ENCODE measurements at places on chromosomes 1 and 21. TPM values are rescaled to one million over a fixed set of nuclear protein-coding genes. Genes with fewer than 3 reads are reported as not detected.

The COP1 gene
- total RNA-seq, result 47.2 TPM

GRCh38 chr1:50724626-50725286 lies 235.3 kb downstream of the FAF1 start:
- no peak overlapping the region for H3K4me3 ChIP-seq
- H3K4me1 ChIP-seq, result peaks cover 24% of the 10 kb centered on the region
- no peaks in the 10 kb centered on the region for H3K27me3 ChIP-seq
- H3K36me3 ChIP-seq, result peaks cover 17% of the 10 kb centered on the region
- DNase-seq, result no peak

The CDCA8 gene
- 91.2 TPM for total RNA-seq

DNA sequence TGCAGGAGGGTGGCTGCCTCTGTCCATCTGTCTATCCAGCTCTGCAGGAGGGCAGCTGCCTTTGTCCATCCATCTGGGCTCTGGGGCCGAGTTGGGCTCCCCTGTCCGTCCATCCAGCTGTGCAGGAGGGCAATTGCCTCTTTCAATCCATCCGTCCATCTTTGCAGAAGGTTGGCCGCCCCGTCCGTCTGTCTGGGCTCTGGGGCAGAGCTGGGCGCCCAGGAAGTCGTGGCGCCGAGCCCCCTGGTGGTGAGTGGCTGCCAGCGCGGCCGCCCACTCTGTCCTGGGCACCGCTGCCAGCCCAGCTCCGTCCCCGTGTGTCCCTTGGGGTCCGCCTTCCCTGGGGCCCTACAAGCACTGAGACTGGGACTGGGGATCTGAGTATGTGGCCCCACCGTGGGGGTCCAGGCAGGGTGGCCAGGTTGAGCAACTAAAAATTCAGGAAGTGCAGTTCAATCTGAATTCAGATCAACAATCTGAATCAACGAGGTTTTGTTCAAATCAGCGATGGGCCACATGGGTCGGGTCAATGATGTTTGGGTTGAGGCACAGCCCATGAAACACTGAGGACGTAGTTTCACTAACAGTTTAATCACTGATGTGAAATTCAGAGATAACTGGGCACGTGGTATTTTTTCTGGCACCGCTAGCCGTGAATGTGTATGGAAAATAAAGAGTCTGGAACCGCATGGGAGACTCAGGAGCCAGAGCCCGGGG lies 99.1 kb upstream of the ACTRT2 start:
- DNase-seq, result peak; percentile 15
- no peak overlapping the region for H3K27ac ChIP-seq
- H3K4me3 ChIP-seq, result no peak overlapping the region

The CD55 gene
- total RNA-seq, result 117 TPM

DNA sequence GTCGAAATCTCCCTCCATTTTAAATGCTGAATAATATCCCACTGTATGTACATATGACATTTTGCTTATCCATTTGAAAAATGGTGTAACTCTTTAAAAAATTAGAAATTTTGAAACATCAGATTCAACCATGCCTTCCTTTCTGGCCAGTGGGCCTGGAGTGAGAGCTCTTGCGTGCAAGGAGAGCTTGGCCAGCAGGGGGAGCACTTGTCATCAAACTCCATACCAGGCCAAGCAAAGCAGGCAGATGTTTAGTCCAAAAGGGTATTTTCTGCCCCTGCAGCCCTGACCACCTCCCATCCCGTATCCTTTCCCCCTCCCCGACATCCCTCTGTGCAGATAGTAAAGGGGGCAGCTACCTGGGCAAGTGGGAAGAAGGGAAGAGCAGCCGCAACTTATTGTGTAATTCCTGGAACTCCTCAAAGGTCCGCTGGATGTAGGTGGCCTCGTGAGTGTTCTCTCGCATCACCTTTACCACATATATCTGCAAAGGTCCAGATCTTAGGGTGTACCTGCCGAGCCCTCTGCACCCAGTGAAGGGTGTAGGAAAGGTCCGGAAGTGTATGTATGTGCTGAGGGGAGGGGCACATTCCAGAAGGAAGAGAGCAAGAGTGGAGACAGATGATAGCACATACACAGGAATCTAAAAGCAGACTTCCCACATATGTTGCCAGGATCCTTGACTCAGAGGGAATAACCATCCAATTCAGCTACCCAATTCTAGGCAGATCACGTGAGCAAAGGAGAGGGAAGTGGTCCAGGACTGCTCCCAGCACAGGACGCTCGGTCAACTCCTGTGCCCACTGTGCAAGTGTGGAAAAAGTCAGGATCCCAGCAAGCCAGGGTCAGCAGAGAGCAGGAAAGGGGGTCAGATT lies 19.9 kb upstream of the PPP1R15B start:
- no peak overlapping the region for H3K27ac ChIP-seq
- no peaks in the 10 kb centered on the region for H3K4me1 ChIP-seq

DNA sequence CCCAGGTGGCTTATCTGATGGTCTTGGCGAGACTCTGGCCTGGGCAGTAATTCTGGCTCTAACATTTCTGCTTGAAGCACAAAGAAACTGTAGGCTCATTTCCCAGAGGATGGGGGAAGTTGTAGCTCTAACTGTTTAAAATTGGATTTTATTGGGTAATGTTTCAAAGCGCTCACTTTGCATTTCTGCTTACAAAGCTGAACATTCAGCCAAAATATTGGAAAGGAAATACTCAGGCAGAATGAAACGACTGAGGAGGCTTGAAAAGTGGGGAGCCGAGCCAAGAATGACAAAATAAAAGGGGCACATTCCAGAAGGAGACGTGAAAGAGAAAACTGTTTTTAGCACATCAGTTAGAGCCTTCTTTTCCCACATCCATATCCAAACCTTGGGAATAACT lies 202.6 kb downstream of the GRIK1 start:
- H3K4me1 ChIP-seq, result no peaks in the 10 kb centered on the region
- DNase-seq, result no peak
- no peaks in the 10 kb centered on the region for H3K36me3 ChIP-seq
- H3K27me3 ChIP-seq, result peaks cover 4% of the 10 kb centered on the region
- H3K4me3 ChIP-seq, result no peak overlapping the region
- H3K27ac ChIP-seq, result no peak overlapping the region

GRCh38 chr1:7422966-7423365 lies 348.1 kb upstream of the VAMP3 start:
- H3K4me1 ChIP-seq, result no peaks in the 10 kb centered on the region
- no peaks in the 10 kb centered on the region for H3K36me3 ChIP-seq
- no peaks in the 10 kb centered on the region for H3K27me3 ChIP-seq

- H3K4me1 ChIP-seq, result no peaks in the 10 kb centered on the region
- H3K27ac ChIP-seq, result no peak overlapping the region
- H3K27me3 ChIP-seq, result no peaks in the 10 kb centered on the region
- H3K36me3 ChIP-seq, result no peaks in the 10 kb centered on the region
Measured at GRCh38 chr1:56508523-56508983, 70.8 kb downstream of the PLPP3 start.

The OR2T33 gene
- not detected for total RNA-seq

The IL12RB2 gene
- total RNA-seq, result 29.3 TPM

- peaks cover 22% of the 10 kb centered on the region for H3K4me1 ChIP-seq
- H3K27me3 ChIP-seq, result peaks cover 31% of the 10 kb centered on the region
- peak overlapping the region; percentile 87 for H3K27ac ChIP-seq
Measured at GRCh38 chr1:40860706-40861223, 1.4 kb downstream of the CITED4 start.

The ARMH1 gene
- total RNA-seq, result 47.4 TPM

The SLC22A15 gene
- total RNA-seq, result 0.20 TPM

The ZBTB17 gene
- 34.8 TPM for total RNA-seq

The BARHL2 gene
- not detected for total RNA-seq

The TTC34 gene
- total RNA-seq, result 1.6 TPM

The HSD3B1 gene
- total RNA-seq, result not detected

The LY9 gene
- 49.0 TPM for total RNA-seq

The MEX3A gene
- 0.05 TPM for total RNA-seq

The OR6N2 gene
- not detected for total RNA-seq

DNA sequence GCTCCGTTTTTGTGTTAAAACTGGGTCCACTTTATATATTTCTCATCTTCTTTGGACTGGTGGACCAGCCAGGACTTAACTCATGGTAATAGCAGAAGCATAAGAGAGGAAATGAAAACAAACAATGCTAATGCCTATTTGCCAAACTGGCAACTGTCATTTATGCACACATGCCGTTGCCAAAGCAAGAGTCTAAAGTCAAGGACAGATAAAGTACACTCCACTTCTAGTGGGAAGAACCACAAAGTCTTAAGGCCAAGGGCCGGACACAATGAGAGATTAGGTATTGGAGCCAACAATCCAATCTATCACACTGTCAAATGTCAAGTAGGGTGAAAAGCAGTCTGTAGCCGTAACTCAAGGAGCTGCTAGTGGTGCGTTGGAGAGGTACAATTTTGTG lies 157.7 kb downstream of the LYPLAL1 start:
- DNase-seq, result no peak
- no peak overlapping the region for H3K27ac ChIP-seq
- H3K36me3 ChIP-seq, result no peaks in the 10 kb centered on the region
- no peak overlapping the region for H3K4me3 ChIP-seq
- peaks cover 5% of the 10 kb centered on the region for H3K27me3 ChIP-seq

DNA sequence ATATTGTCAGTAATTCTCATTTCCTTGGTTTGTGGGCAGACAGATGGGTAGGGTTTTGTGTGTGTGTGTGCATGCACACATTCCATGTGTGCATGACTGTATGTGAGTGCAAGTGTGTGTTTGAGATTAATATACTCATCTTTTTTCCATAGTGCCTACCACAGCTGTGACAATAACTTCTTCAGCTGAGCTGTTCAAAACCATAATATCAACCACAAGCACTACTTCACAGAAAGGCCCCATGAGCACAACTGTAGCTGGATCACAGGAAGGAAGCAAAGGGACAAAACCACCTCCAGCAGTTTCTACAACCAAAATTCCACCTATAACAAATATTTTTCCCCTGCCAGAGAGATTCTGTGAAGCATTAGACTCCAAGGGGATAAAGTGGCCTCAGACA lies 149.3 kb downstream of the ADGRL2 start:
- H3K27me3 ChIP-seq, result no peaks in the 10 kb centered on the region
- no peak overlapping the region for H3K27ac ChIP-seq
- no peak for DNase-seq
- H3K4me1 ChIP-seq, result no peaks in the 10 kb centered on the region
- no peak overlapping the region for H3K4me3 ChIP-seq
- H3K36me3 ChIP-seq, result no peaks in the 10 kb centered on the region

GRCh38 chr1:59364037-59364436 lies 67.1 kb downstream of the FGGY start:
- H3K4me3 ChIP-seq, result no peak overlapping the region
- no peaks in the 10 kb centered on the region for H3K27me3 ChIP-seq
- no peak overlapping the region for H3K27ac ChIP-seq
- no peaks in the 10 kb centered on the region for H3K36me3 ChIP-seq

The ECM1 gene
- total RNA-seq, result 1.2 TPM

DNA sequence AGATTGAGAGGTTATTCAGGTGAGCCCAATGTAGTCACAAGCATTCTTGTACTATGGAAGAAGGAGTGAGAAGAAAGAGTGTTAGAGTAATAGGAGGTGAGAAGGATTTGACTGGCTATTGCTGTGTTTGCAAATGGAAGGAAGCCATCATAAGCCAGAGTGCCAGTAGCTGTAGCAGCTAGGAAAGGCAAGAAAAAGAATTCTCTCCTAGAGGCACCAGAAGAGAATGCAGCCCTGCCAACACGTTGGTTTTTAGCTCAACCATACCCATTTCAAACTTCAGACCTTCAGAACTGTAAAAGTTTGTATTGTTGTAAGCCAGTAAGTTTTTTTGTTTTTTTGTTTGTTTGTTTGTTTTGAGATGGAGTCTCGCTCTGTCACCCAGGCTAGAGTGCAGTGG lies 8.9 kb upstream of the IL12RB2 start:
- DNase-seq, result no peak
- H3K4me3 ChIP-seq, result no peak overlapping the region

DNA sequence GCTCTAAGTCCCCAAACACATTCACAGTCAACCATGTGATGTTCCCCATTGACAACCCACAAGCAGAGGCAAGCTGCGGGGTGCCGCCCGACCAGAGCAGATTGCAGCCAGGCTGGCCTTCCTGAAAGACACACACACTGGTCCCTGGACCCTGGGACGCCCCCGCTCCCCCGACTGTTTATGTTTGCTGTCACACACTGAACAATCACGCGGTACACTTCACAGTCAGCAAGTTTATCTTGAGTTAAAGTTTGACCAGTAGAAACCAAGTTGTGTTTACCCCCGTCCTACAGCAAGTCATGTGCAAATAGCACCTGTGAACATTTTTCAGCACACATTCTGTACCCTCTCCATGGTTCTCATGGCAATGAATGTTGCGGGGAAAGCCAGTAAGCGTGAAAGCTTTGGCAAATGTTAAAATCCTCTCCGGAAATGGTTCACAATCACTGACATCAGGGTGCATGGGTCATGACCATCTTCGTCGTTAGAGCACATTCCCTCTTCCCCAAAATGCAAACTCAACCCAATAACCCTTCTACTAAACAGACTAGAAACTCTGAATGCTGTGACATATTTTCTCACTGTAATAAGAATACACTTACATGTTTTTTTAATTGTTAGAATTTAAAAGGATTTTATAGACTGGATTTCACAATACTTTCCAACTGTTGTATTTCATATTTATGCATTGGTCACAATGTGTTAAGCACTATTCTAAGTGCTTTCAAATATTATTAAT lies 33.3 kb upstream of the IRF2BP2 start:
- peaks cover 2% of the 10 kb centered on the region for H3K4me1 ChIP-seq
- no peak overlapping the region for H3K27ac ChIP-seq
- no peak overlapping the region for H3K4me3 ChIP-seq
- peaks cover 5% of the 10 kb centered on the region for H3K36me3 ChIP-seq

DNA sequence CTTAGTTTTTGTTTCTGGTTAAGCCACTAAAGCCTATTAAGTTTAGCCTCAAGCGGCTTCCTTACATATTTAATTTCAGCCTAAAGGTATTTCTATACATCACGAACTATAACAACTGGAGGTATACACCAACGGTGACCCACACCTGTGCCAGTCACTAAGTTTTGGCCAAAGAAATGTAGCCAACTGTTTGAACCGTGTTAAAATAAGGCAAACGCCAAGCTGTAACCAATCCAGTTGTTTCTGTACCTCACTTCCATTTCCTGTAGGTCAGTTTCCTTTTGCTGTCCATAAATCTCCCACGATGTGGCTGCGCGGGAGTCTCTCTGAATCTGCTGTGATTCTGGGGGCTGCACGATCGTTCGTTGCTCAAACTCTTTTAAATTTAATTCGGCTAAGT lies 5.6 kb upstream of the ERO1B start:
- peaks cover 28% of the 10 kb centered on the region for H3K4me1 ChIP-seq
- H3K36me3 ChIP-seq, result no peaks in the 10 kb centered on the region
- no peak overlapping the region for H3K4me3 ChIP-seq
- H3K27me3 ChIP-seq, result no peaks in the 10 kb centered on the region
- DNase-seq, result no peak
- no peak overlapping the region for H3K27ac ChIP-seq

DNA sequence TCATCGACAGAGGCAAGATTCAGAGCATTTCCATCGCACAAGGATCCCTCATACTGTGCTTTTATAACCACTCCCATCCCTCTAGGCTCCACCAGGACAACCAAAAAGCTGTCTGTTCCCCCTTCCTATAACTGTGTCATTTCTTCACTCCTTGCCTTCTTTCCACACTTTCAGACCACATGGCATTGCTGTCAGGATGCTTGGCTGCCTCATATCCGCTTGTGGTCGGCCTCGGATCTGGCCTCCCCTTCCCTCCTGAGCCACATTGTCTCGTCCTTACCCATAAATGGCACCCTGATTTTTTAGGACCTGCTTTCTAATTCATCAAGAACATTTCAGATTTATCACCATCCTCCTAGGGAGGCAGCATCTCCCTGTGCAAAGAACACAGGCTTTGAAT lies 80.5 kb downstream of the HIVEP3 start:
- peaks cover 5% of the 10 kb centered on the region for H3K4me1 ChIP-seq
- no peaks in the 10 kb centered on the region for H3K27me3 ChIP-seq
- H3K4me3 ChIP-seq, result no peak overlapping the region
- no peaks in the 10 kb centered on the region for H3K36me3 ChIP-seq
- no peak overlapping the region for H3K27ac ChIP-seq
- DNase-seq, result no peak
